Colonic mucosa (tissue), 4 donors: ENCODE measurements at places on chromosomes 1 and 21.

- no peak for DNase-seq
Measured at GRCh38 chr1:167052389-167052788, 37.8 kb downstream of the GPA33 start.

DNA sequence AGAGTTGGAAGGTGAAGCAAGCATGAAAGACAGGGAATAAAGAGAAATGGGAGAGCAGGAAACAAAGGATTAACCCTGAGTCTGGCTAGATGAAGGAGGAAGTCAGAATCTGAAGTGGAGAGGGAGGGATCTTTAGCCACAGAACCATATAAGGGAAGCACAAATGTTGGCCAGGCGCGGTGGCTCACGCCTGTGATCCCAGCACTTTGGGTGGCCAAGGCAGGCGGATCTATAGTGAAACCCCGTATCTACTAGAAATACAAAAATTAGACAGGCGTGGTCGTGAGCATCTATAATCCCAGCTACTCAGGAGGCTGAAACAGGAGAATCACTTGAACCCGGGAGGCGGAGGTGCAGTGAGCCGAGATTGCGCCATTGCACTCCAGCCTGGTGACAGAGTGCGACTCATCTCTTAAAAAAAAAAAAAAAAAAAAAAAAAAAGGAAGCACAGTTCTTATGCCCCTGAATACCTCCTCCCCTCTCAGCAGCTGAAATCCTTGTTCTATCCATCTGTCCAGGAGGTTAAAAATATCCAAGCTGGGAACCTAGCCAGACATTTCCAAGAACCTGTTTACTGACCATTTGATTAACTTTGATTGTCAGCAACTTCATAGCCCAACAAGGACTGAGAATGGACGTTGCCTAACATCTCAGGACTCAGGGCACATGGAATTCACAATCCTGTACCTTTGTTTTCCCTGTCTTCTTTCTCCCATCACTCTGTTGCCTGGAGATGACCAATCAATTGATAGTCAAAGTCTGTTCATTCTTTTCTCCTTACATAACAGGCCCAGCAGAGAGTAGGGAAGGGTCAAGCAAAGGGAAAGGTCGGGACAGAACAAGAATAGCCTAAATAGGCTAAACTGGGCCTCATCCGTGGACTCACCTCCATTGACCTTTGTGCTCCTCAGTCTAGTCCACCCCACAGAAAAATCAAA is 10.6 kb downstream of the TXNIP start:
- no peak for DNase-seq

- DNase-seq, result no peak
Measured at GRCh38 chr1:12326986-12327385, 97.2 kb downstream of the VPS13D start.

GRCh38 chr1:70807088-70807664 is 240.4 kb downstream of the PTGER3 start:
- no peak for DNase-seq

DNA sequence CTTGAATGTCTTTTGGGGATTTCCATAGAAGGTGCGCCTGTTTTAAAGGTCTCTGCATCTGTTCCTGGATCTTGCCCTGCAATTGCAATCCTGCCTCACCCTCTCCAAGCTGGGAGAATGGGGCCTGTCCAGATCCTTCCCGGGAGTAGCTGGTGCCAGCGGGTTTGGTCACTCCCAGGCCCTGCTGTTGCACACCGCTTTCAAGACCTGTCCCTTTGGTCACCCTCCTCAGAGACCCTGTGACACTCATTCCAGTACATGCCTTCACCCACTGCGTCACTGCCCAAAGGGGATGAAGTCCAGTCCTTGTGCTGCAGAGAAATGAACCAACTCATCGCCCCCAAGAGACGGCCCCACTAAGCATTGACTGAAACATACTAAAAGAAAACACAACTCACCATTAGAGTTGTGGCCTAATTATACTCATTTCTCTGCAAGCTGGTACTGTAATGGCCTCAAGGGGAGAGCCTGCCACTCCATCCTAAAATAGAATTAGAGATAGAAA is 1.9 kb upstream of the IRF2BP2 start:
- DNase-seq, result peak; percentile 67

- peak; percentile 40 for DNase-seq
Measured at GRCh38 chr1:53172426-53173128, 24.0 kb upstream of the CPT2 start.

- peak; percentile 87 for DNase-seq
Measured at GRCh38 chr1:206969090-206969489, 1.2 kb downstream of the FCAMR start.

- DNase-seq, result no peak
Measured at GRCh38 chr1:8653878-8654277, 163.6 kb downstream of the RERE start.

GRCh38 chr1:12617511-12617900 is 504 bp downstream of the DHRS3 start:
- peak; percentile 75 for DNase-seq

- no peak for DNase-seq
Measured at GRCh38 chr21:43731891-43732711, 13.2 kb downstream of the PDXK start.

GRCh38 chr1:180923887-180924286 is 11.2 kb downstream of the KIAA1614 start:
- no peak for DNase-seq
